ENCODE measurements at places on chromosomes 2 and 18. TPM values are rescaled to one million over a fixed set of nuclear protein-coding genes. Genes with fewer than 3 reads are reported as not detected.

Gene C2orf92
- 9.2 TPM for total RNA-seq

Gene KLHL14
- total RNA-seq = 1.6 TPM

Gene MPP4
- not detected for total RNA-seq

Gene PLCD4
- total RNA-seq = 4.3 TPM

Gene PLB1
- not detected for total RNA-seq

Gene HOXD11
- total RNA-seq = not detected

Gene POTEJ
- not detected for total RNA-seq

Gene NAGK
- total RNA-seq = 53.4 TPM

Gene KCNF1
- total RNA-seq = 0.17 TPM

Gene RRM2
- 14.7 TPM for total RNA-seq

Gene TNFAIP6
- total RNA-seq = 5.3 TPM

Gene TOGARAM2
- total RNA-seq = not detected

Gene VWA3B
- not detected for total RNA-seq

Gene IL36G
- not detected for total RNA-seq

Gene KCNG2
- not detected for total RNA-seq

Gene UBR3
- total RNA-seq = 8.6 TPM

Gene CRYGC
- not detected for total RNA-seq

Gene CYBRD1
- total RNA-seq = not detected

Gene TBC1D8
- total RNA-seq = 49.8 TPM

Gene IL1RN
- total RNA-seq = 0.78 TPM

Gene CHRNG
- total RNA-seq = not detected

Gene TMEM247
- total RNA-seq = not detected

Gene TRIM43
- not detected for total RNA-seq

Gene RAB6C
- not detected for total RNA-seq

Gene IL36RN
- total RNA-seq = not detected

Gene DSG3
- not detected for total RNA-seq

Gene RUFY4
- total RNA-seq = not detected

Gene CCDC195
- not detected for total RNA-seq

Gene YWHAQ
- total RNA-seq = 587 TPM

Gene LTBP1
- total RNA-seq = 4.5 TPM

Gene KANSL3
- 56.1 TPM for total RNA-seq

Gene STON1
- total RNA-seq = not detected

Gene C2orf15
- 0.95 TPM for total RNA-seq

Gene MAP3K19
- not detected for total RNA-seq

Gene ADCYAP1
- total RNA-seq = not detected

Gene PLGLB2
- not detected for total RNA-seq

Gene KCMF1
- total RNA-seq = 42.7 TPM

Gene NAT8
- not detected for total RNA-seq

Gene KCNJ3
- not detected for total RNA-seq

Gene WBP1
- total RNA-seq = 110 TPM

Gene ANKRD30BL
- total RNA-seq = not detected

Gene GRHL1
- 9.1 TPM for total RNA-seq

Gene ELOA2
- not detected for total RNA-seq

Gene SLC35F6
- 59.5 TPM for total RNA-seq

Gene PLEK
- 4.3 TPM for total RNA-seq

Gene CFC1
- not detected for total RNA-seq

Gene ACADL
- not detected for total RNA-seq

Gene ITPRIPL1
- not detected for total RNA-seq

Gene DTNB
- 12.3 TPM for total RNA-seq

Gene EPB41L3
- 1.6 TPM for total RNA-seq

All from Caki2 (cell line).